Suppressor macrophage (primary cell): ENCODE measurements at places on chromosomes 3 and 15.
A peak's percentile ranks its signal among the peaks of the same experiment; 100 is the strongest.

GRCh38 chr15:47987461-47987860 lies 133.3 kb upstream of the SLC24A5 start:
- peak; percentile 23 for DNase-seq

DNA sequence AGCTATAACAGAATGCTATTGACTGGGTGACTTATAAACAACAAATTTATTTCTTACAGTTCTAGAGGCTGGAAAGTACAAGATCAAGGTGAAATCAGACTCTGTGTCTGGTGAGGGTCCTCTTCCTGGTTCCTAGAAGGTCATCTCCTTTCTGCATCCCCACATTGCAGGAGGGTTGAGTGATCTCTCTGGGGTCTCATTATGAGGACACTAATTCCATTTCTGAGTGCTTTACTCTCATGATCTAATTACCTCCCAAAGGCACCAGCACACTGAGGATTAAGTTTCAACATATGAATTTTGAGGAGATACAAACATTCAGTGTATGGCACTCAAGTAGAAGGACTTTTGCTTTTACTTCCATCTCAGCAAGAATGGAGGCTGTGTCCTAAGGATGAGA lies 534.1 kb upstream of the KCNMB2 start:
- DNase-seq, result no peak

DNA sequence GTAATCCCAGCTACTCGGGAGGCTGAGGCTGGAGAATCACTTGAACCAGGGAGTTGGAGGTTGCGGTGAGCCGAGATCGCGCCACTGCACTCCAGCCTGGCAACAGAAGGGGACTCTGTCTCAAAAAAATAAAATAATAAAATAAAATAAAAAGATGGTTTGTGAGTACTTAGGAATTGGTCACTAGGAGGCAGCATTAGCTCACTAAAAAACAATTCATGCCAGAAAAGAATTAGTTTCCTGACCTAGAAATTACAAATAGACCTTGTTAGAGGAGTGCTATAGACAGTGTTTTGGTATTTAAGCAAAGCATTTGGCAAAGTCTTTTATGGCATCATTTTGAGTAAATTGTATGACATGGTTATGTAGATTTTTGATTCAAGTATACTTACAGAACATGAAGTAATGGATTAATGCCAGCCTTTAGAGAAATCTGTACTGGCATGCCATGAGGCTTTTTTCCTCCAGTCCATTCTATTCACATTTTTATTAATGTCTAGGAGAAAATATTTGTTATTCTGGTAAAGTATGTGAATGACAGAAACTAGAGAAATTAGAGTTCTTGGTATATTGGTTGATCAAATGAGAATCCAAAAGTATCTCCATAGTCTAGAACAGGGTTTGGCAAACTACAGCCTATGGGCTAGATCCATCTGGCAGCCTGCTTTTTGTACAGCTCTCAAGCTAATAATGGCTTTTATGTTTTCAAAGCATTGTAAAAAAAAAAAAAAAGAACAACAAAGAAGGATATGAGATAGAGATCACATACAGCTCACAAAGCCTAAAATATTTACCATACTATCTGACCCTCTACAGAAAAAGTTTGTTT lies 81.6 kb downstream of the LRRC49 start:
- peak; percentile 3 for DNase-seq

DNA sequence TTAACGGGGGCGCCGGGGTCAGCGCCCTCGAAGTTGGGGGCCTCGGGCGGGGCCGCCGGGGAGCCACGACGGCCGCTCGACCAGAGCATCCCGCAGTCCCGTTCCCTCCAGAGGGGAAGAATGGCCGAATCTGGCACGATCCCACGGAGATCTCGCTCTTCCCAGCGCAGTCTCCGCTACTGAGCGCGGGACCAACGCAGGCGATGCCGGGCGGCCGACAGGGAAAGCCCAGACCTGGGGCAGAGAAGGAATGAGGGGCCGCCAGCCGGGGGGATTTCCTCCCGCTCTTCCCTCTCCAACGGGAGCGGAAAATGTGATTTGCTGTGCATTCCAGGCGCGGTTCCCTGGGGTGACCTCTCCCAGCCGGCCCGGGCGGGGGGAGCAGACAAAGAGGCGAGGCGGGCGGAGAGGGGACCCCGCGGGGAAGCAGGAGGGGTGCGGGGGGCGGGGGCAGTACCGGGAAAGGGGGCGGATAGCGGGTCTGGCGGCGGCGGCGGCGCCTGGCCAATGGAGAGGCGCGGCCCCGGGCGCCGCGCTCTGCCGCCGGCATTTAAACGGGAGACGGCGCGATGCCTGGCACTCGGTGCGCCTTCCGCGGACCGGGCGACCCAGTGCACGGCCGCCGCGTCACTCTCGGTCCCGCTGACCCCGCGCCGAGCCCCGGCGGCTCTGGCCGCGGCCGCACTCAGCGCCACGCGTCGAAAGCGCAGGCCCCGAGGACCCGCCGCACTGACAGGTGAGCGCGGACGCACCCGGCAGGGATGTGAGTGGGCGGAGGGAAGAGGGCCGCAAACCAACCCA lies at the start of gene GREM1:
Gene GREM1 (plus strand): TSS at position 579 of the 801 bp plus-strand sequence. CDS start 12,687 bp downstream, outside the sequence.
- DNase-seq, result no peak

- peak; percentile 10 for DNase-seq
These were observed 19.2 kb upstream of the MAP6D1 start for GRCh38 chr3:183844606-183845005.

DNA sequence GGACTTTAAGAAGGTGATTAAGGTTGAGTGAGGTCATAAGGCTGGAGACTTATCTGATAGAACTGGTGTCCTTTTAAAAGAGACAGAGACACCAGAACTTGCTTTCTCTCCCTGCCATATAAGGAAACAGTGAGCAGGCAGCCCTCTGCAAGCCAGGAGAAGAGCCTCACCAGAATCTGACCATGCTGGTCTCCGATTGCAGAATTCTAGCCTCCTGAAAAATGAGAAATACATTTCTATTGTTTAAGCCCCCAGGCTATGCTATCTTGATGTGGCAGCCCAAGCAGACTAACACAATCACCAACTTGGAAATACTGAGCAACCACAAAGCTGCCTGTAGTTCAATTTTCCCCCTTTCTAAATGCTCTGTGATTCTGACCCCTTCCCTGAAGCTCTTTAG lies 161.4 kb upstream of the RARB start:
- DNase-seq, result no peak

GRCh38 chr15:48176112-48176511 lies 2.0 kb downstream of the MYEF2 start:
- no peak for DNase-seq

- DNase-seq, result peak; percentile 7
These were observed 137.7 kb downstream of the RAB11A start for GRCh38 chr15:66006986-66007385.

DNA sequence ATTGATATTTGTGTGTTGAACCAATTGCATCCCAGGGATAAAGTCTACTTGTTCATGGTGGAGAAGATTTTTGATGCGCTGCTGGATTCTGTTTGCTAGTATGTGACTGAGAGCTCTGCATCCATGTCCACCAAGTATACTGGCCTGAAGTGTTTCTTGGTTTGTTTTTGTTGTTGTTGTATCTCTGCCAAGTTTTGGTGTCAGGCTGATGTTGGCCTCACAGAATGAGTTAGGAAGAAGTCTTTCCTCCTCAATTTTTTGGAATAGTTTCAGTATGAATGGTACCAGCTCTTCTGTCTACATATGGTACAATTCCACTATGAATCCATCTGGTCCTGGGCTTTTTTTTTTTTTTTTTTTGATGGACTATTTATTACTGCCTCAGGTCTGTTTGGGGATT lies 50.9 kb upstream of the OSTN start:
- no peak for DNase-seq

- peak; percentile 26 for DNase-seq
These were observed 82.4 kb upstream of the PRR23C start for GRCh38 chr3:139127101-139127500.

DNA sequence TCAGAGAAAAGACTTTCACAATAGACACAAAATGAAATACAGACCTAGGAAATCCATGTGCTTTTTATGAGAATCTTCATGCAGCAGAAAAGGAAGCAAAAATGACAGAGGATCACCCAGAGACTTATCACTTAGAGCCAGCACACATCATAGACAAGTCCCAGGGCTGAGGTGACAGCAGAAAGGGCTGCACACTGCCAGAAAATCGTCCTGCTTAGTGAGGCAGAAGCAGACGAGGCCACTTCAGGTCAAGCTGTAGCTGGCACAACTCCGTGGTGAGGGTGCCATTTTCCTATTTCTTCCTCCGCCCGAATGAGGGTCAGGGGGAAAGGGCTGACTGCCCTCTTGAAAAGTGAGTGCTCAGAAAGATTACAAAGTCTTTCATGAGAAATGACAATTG lies 95.9 kb upstream of the TNIK start:
- DNase-seq, result no peak

DNA sequence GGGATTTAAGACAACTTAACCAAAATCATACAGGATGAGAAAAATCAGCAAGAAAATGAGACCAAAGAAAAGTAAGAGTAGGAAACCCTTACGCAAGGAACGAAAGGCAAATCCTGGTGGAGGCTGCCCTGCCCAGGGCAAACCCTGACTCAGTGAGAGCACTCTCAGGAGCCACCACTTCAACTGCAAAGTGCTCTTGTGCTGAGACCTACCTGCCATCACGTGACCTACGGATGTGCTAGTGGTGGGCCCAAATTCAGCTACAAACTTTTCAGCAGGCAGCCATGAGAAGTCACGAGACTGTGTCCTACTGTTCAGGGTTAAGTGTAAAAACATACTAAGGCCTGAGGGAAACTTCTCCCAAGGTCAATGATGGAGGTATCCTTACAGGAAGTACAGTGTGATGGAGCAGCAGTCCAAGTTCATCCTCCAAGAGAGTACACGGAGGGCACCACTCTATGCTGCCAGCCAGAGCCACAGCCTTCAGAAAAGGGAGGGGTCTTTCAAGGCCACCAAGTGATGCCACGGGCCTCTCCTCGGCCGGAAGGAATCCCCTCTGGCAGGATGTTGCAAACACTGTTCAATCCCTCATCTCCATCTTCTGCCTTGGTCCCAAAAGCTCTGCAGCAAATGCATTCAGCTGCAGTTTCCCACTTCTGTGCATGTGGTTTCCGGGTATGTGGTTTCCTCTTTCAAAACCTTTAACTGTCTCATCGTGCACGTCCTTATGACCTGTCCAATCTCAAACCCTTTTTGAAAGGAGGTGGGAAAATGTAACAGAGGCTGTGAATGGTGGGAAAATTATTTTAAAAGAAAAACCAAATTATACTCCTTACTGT lies 9.5 kb downstream of the CHSY1 start:
- DNase-seq, result peak; percentile 86

GRCh38 chr3:135503065-135503759 lies 462.3 kb upstream of the PPP2R3A start:
- DNase-seq, result no peak

GRCh38 chr3:160719710-160720109 lies 36.3 kb upstream of the PPM1L start:
- no peak for DNase-seq

- DNase-seq, result no peak
These were observed 16.3 kb upstream of the NOX5 start for GRCh38 chr15:68997930-68998777.

DNA sequence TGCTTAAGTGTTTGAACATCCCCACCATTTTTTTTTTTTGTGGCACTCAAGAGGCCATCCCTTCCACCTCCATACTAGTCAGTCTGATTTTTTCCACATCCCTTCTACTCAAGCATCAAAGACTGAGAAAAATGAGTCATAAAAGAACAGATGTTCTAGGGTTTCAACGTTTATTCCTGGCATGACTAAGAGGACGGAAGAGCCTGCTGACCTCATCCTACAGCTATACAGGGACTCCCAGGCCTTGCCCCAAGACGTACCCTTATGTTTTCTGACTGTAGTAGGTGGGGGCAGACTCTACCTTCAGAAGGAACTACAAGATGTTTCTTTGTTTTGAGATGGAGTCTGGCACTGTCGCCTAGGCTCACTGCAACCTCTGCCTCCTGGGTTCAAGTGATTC lies 3.3 kb upstream of the ITPKA start:
- DNase-seq, result peak; percentile 54

GRCh38 chr3:81909796-81910195 lies 148.4 kb upstream of the GBE1 start:
- DNase-seq, result no peak

- DNase-seq, result no peak
These were observed 3.1 kb downstream of the SNRK start for GRCh38 chr3:43289401-43289800.

DNA sequence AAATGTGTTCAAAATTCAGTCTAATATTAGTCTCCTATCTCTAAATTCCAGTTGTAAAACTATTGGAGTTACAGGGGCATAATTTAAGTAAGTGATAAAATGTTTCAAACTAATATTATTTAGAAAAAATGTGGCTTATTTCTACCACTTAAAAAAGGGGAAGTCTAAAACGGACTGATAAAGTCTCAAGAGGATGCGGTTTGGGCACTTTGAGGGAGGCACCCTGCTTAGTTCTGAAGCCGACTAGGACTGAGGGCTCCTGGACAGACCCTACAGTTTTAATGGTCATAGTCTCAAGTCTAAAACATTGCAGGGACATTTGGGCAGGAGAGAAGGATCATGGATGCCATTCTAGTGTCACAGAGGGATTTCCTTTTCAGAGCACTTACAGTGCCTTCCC lies 566.3 kb downstream of the NR2F2 start:
- DNase-seq, result peak; percentile 2

DNA sequence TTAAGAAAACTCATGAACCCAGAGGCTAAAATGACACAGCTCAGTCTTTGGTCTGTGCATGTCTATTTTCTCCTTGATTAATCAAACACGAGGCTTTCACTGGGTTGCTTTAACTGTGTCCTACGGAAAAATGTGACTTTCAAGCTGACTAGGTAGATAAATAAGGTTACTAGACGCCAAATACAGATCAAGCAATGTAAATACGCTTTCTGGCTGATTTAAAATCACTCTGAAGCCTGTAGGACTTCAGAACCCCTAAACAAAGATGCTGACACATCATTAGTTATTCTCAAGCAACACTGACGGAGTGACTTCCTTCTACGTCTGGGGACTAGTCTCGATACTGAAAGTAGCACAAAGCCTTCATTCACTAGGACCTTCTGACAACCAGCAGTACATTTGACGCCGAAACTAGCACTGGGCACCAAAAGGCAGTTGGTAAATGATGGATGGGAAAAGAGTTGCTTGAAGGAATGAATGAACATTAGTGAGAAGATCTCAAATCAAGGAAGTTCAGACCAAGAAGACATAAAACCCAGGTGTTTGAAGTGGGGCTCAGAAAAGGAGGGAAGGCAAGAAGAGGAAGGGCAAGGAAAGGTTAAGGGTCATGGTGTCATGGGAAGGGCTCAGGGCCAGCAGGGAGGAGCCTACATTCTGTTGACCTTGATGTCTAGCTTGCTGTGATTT lies 67.1 kb upstream of the CDV3 start:
- DNase-seq, result peak; percentile 79

- DNase-seq, result no peak
These were observed 22.6 kb upstream of the NEK10 start for GRCh38 chr3:27391796-27392195.

DNA sequence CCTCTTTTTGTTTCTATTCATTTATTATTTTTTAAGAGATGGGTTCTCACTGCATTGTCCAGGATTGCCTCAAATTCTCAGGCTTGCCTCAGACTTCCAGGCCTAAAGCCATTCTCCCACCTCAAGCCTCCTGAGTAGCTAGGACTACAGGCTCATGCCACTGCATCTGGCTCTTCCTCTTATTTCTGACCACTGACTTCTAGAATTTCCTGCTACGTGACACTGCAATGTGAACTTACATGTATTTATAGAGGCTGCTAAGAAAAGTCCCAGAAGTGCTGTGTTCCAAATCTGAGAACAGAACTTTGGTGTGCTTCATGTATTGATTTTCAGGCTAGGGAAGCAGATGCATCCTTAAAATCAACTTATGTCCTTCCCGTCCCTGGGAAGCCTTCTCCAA lies 407.4 kb downstream of the RSL24D1 start:
- peak; percentile 73 for DNase-seq

- no peak for DNase-seq
These were observed 48.0 kb upstream of the MEX3B start for GRCh38 chr15:82093774-82094211.

- no peak for DNase-seq
These were observed 130.7 kb downstream of the ALCAM start for GRCh38 chr3:105497386-105497785.
